ENCODE measurements at places on chromosomes 11 and 22. TPM values are rescaled to one million over a fixed set of nuclear protein-coding genes. Genes with fewer than 3 reads are reported as not detected.

The PANX2 gene
- 1.4 TPM for total RNA-seq

The APOBEC3H gene
- not detected for total RNA-seq

The APOL4 gene
- total RNA-seq = 0.65 TPM

The GSTT2B gene
- total RNA-seq = 0.89 TPM
